ENCODE measurements at places on chromosomes 7 and 10.

GRCh38 chr7:30026229-30027064 lies at the start of gene FKBP14:
Gene FKBP14 (minus strand): TSS chr7:30026702. CDS start chr7:30026508, 194 bp downstream.
- peak; percentile 99 for DNase-seq

GRCh38 chr7:150842018-150842417 lies 10.3 kb upstream of the AOC1 start:
- DNase-seq: no peak

GRCh38 chr7:24108906-24109376 lies 175.0 kb upstream of the NPY start:
- DNase-seq: no peak

DNA sequence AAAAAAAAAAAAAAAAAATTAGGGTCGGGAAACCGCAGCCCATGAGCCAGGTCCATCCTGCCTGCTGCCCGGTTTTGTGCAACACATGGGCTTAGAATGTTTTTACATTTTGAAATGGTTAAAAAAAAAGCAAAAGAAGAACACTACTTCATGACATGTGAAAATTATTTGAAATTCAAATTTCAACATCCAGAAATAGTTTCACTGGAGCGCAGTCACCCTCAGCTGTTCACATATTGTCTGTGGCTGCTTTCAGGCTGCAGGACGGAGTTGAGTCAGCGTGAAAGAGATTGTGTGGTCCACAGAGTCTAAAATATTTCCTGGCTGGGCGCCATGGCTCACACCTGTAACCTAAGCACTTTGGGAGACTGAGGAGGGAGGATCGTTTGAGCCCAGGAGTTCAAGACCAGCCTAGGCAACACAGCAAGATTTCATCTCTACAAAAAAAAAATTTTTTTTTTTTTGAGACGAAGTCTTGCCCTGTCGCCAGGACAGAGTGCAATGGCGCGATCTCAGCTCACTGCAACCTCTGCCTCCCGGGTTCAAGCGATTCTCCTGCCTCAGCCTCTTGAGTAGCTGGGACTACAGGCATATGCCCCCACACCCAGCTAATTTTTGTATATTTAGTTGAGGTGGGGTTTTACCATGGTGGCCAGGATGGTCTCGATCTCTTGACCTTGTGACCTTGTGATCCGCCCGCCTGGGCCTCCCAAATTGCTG lies 63.9 kb upstream of the ECHDC3 start:
- DNase-seq: peak; percentile 99

GRCh38 chr7:85306115-85306514 lies 119.3 kb upstream of the SEMA3D start:
- DNase-seq: no peak

- DNase-seq: no peak
Observed at GRCh38 chr10:12743941-12744340, 257.6 kb downstream of the CCDC3 start.

- no peak for DNase-seq
Observed at GRCh38 chr10:122121059-122121458, 132.1 kb downstream of the TACC2 start.

GRCh38 chr7:156998988-156999957 lies 11.2 kb downstream of the MNX1 start:
- no peak for DNase-seq

DNA sequence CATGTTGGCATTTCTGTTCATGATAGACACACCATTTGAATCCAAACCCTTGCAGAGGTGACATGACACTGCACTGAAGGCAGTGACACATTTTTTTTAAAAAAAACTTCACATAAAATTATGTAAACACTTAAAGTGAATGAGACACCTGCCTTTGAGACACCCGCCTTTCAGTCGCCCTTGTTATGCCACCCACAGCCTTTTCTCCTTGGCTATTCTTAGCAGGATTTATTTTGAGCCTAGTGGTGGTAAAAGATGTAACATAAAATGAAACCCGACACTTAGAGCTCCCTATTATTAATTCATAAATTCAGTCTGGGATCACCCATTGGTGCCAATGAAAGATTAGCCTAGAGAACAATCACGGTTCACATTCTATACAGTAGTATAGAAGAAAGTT lies 161.3 kb downstream of the DYNC1I1 start:
- no peak for DNase-seq

- DNase-seq: no peak
Observed at GRCh38 chr7:155796381-155797261, 15.6 kb downstream of the SHH start.

DNA sequence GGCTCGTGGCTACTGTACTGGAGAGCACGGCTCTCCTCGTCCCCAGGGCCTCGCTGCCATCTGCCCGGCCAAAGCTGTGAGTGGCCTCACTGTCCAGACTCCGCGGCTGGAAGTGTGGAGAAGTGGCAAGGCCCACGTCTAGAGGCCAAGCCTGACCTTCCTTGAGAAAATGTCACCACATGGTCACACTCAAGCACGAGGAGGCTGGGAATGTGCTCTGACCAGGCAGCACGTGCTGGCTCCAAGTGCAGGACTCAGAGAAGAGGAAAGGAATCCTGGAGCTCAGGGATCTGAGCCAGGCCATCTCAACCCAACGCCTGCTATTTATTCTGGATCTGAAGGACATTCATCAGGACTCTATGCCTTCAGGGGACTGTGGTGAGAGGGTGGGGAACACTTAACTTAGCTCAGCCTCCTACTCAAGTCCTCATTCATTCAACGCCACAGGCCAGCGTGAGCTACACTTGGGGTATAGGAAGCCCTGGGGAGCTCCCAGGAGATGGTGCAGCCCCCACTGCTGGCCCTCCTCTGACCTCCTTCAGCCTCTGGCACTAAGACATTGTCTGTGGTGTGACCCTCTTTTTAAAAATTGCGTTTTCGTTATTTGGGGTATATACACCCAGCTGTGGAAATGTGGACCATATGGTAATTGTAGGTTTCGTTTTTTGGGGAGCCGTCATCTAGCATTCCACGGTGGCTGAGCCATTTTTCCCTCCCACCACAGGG lies 29.0 kb downstream of the EN2 start:
- DNase-seq: no peak

DNA sequence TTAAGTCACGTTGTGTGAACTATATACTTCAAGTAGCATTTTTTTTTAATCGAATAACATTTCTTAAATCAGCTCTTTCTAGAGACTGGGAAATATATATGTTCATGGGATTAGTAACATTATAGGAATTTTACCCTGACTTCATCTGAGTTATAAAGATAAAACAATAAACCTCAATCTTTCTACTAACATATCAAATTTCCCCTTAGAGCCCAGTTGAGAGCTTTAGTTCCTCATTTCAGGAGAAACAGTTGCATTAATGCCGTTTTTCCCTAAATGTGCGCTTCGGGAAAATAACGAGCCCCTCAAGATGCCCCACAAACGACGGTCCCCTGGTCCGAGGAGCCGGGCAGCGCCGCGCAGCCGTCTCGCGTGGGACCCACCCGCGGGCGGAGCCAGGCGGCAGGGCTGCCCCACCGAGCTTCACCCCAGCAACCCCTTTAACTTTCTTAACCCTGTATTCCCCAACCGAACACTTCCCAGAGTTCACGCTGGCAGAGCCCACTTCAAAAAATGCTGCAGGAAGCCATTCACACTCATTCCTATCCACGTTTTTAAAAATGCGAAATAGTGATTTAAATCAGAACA lies 152.5 kb upstream of the YAE1 start:
- DNase-seq: no peak

GRCh38 chr7:521221-522070 lies 1.8 kb upstream of the PDGFA start:
- DNase-seq: no peak

- no peak for DNase-seq
Observed at GRCh38 chr10:132158823-132159222, 27.9 kb upstream of the DPYSL4 start.

DNA sequence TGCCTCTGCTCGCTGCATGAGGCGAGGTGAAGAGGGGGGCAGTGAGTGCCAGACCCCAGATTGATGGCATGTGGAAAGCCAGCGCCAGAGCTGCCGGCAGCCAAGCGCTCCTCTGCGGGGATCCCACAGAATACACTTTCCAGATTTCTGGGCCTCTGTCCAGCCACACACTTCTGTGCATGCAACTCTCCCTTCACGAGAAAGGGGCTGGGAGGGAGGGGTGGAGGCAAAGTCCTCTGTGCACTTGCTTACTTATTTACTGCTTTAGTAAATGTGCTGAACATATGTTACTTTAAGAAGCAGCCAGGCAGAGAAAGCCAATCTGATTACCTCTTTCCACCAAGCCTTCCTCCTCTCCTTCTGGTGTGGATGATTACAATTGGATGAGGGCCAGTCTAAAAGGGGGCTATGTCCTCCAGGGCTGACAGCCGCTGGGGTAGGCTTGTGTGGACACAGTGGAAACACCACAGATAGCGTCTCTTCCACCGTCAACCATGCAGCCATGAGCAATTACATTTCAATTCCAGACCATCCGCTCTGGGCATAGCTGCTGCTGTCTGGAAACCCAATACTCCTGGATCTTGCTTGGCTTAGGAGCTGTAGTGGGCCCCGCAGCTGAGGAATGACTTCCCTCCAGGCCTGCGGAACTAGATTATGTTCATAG lies 322.8 kb upstream of the ANKRD30A start:
- DNase-seq: no peak

DNA sequence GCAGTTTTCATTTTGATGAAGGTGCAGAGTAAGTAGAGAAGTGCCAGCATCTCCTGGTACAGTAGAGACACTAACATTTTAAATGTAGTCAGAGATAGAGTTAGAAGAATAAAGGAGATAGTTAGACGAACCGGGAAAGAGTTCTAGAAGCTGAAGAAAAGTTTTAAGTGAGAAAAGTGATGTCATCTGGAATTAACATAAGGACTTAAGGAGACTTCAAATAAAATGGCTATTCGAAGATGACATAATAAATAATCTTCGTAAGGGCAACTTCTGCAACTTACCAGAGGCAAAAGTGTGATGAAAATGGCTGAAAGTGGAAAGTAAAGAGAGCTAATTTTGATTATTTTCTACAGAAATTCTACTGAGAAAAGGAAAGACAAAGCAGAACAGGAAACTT lies 20.4 kb downstream of the GNAT3 start:
- no peak for DNase-seq

DNA sequence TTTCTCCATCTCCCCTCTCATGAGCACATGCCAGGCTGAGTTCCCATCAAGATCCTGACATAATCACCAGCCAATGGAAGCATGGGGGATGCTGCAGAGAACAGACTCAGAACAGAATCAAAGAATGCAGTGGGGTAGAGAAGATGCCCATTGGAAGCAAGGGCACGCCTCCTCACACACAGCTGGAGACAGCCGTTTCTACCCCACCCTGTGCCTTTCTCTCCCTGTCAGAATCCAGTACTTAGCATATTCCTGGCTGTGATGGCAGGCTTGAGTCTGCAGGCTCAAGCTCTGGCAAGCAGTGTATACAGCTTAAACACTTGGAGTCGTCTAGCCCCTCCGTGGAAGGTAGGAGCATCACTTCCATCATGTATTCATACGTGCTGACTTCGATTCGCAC lies 867.9 kb downstream of the NRG3 start:
- DNase-seq: no peak

GRCh38 chr7:36002900-36003299 lies 150.2 kb upstream of the EEPD1 start:
- DNase-seq: no peak

- peak; percentile 38 for DNase-seq
Observed at GRCh38 chr7:135801045-135801693, 52.6 kb upstream of the FAM180A start.

GRCh38 chr10:95031656-95032055 lies 37.6 kb downstream of the CYP2C8 start:
- DNase-seq: no peak

GRCh38 chr7:116197360-116197759 lies 13.0 kb upstream of the TES start:
- no peak for DNase-seq

GRCh38 chr10:111267673-111268072 lies 190.8 kb downstream of the ADRA2A start:
- no peak for DNase-seq

DNA sequence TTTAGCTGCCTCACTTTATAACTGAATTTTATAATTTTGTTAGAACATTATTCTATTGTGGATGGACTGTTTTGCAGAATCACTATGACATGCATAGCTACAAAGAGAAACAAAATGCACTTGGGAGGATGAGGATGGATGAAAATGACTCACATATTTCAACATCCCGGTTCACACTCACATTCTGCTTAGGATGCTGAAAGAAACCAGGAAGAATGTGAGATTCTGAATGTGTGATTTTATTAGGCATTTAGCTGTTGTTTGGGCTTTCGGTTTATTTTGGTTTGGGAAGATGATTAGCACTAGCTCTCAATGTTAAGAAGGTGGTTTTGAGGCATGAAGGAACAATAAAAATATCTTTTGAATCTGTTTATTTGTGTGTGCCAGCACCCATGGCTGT lies 235.5 kb downstream of the SEMA3E start:
- DNase-seq: no peak

- no peak for DNase-seq
Observed at GRCh38 chr7:1733908-1734730, 64.0 kb downstream of the ELFN1 start.

DNA sequence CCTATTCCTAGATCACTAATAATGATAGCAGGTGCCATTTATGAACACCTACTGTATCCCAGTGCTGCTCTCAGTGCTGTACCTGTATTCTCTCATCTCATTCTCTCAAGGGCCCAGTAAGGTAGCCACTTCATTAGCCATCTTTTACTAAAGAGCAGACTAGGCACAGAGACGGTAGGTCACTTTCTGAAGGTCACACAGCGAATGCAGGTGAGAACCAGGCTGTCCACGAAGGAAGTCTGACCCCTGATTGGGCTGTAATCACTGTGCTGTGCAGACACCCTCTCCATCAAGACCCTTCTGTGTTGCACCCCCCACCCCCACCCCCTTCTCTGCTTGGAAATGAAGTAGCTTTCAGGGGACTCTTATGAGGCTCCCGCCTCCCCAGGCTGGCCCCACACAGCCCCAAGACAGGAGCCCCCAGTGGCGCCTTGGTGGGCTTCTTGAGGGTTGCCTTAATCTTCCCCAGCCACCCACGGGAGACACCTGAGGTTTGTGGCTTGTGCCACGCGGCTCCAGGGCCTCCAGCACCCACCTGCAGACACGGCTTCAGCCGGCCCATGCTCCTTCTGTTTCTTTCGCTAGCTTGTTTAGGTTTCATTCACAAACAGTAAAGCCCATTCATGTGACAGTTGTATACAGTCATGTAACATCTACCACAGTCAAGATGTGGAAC lies 81.7 kb upstream of the FAM20C start:
- DNase-seq: no peak

DNA sequence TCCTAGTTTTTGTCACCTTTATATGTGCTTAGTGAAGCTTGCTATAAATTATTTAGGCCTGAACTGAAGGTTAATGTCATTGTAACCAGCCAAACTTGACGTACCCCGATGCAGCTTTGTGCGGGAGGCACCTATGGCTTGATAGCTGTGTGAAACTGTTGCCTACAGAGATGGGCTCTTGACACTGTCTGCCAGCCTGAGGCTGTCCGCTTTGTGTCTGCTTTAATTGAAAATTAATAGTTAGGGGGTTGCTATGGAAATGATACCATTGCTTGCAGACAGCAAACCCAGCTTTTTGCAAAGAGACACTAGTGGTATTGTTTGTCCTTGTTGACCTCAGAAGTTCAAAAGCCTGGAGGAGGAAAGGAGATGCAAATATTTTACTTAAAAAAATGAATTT lies 2.1 kb upstream of the FOXP2 start:
- DNase-seq: no peak
